ENCODE measurements at places on chromosomes 4 and X.
A peak's percentile ranks its signal among the peaks of the same experiment; 100 is the strongest.

GRCh38 chr4:98517218-98518021, 141.0 kb downstream of the TSPAN5 start:
- DNase-seq = no peak

- DNase-seq = no peak
Measured at GRCh38 chrX:24607616-24608015, 39.5 kb downstream of the PCYT1B start.

DNA sequence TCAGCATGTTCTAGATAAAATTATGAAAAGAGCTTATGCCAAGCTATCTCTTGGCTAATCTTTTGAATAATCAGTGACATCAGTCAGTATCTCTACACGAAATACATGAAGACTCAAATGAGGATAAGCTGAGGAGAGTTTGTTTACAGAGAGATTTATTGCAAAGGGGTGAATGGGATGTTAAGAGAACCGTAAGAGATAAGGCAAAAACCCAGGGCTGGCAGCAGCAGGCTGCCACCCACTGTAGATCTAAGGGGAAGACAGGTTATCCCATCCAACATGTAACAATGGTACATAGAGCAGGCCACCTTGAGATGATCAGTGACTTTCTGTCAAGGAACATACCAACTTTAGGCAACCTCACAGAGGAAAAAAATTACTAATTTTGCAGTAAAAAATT, 432.1 kb upstream of the NR3C2 start:
- DNase-seq = no peak

- DNase-seq = no peak
Measured at GRCh38 chr4:38068107-38068506, 107.9 kb downstream of the PTTG2 start.

DNA sequence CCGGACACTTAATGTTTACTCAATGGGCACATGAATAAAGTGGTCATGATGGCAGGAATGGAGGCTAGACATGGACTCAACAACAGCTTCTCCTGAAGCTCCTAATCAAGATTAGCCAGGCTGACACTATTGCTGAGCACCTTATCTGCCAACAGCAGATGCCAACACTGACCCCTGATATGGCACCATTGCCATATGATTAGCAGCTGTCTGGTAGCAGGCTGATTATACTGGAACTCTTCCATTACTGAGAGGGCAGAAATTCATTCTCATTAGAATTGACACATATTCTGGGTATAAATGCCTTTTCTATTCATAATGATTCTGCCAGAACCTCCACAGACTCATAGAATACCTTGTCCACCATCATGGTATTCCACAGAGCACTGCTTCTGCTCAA, 18.4 kb upstream of the AFF1 start:
- DNase-seq = no peak

GRCh38 chr4:6281436-6282313, 12.0 kb downstream of the WFS1 start:
- no peak for DNase-seq

- no peak for DNase-seq
Measured at GRCh38 chr4:4651811-4652755, 110.2 kb upstream of the STX18 start.

GRCh38 chrX:48083212-48083611, 11.8 kb upstream of the ZNF630 start:
- DNase-seq = peak; percentile 35

GRCh38 chrX:154485150-154486051, 1.0 kb downstream of the UBL4A start:
- no peak for DNase-seq

GRCh38 chr4:134390319-134390718, 188.7 kb upstream of the PABPC4L start:
- no peak for DNase-seq
